ENCODE measurements at places on chromosomes 3 and 15.

GRCh38 chr3:178308771-178309170 lies 227.5 kb upstream of the KCNMB2 start:
- DNase-seq: no peak

DNA sequence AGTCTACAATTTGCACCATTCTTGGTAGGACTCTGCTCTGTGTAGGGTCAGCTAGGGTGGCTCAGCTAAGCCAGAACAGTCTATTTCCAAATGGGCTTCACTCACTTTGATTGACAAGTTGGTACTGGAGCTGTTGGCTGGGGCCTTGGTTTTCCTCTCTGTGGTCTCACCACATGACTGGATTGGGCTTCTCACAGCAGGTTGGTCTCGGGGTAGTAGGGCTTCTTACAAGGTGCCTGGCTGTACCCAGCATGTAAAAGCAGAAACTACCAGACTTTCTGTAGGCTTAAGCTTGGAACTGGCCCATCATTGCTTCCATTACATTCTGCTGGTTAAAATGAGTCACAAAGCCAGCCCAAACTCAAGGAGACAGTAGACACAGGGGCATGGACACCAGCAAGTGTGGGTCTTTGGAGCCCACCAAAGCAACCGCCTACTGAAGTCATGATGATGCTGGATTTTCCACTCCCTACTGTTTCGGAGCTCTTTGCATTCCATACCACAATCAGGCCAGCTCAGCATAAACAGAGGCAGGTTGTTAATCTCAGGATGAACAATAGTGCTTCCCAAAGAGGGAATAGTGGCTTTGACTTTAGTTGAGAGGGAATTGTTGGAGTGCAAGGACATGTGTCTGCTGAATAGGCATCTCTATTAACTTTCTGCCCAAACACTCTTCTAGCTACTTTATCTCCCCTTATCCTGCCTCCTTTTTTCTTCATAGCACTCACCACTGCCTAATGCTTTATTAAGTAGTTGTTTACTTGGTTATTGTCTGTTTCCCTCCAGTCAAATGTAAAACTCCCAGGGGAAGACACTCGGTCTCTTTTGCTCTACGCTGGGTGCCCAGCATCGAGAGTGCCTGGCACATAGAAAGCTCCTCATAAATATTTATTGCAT lies 78.0 kb upstream of the RARB start:
- DNase-seq: no peak

GRCh38 chr15:28113394-28114113 lies 14.4 kb upstream of the OCA2 start:
- DNase-seq: no peak

- no peak for DNase-seq
Measured at GRCh38 chr3:101518421-101518871, 5.4 kb upstream of the SENP7 start.

- no peak for DNase-seq
Measured at GRCh38 chr15:67082007-67082536, 16.7 kb downstream of the SMAD3 start.

GRCh38 chr15:71485094-71485693 lies 325.2 kb upstream of the NR2E3 start:
- no peak for DNase-seq

- no peak for DNase-seq
Measured at GRCh38 chr15:74050556-74051234, 31.7 kb downstream of the GOLGA6A start.

DNA sequence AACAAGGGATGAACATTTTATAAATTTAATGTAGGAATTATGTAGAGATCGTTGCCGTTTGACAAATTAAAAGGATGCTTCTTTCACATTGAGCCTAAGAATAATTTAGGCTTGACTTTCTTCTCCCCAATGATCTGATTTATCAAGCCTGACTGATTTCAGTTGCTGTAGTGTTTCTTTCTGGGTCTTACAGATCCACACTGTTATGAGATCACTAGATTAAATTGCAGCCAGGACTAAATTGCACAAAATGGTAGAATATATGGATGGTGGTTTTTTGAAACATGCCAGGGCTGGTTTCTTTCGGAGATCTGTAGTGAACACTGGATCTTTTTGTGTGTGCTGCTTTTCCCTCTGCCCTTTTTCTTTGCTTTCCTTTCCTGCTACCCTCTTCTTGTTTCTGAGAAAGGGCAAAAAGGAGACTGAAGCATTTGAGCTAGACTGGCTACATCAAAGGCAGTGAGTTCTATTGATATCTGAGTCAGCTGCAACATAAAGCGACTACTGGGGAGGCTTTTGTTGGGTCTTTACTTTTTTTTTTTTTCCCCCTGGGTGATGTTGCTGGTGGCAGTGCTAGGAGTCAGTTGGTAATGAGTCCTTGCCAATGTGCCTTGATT lies 83.0 kb downstream of the AKAP13 start:
- DNase-seq: no peak

GRCh38 chr3:189744235-189744634 lies 113.0 kb downstream of the TP63 start:
- DNase-seq: no peak

DNA sequence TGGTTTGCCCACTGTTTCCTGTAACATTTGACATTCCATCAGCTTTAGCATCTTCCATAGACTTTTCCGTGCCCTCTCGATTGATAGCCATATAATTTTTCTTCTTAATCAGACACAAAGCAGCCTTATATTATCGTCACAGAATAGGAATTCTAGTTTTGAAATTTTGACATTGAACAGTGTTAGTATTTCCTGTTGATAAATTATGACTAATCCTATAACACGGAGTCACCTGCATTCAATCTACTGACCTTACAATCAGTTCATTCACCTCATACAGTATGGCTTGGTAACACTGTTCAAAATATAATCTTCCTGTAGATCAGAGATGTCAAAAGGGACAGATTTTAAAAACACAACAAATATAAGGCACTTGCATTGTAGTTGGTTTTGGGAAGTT lies 423.7 kb downstream of the C3orf38 start:
- no peak for DNase-seq

GRCh38 chr15:27725731-27726130 lies 373.4 kb downstream of the OCA2 start:
- DNase-seq: no peak

- DNase-seq: no peak
Measured at GRCh38 chr15:74028646-74029045, 34.1 kb downstream of the PML start.

DNA sequence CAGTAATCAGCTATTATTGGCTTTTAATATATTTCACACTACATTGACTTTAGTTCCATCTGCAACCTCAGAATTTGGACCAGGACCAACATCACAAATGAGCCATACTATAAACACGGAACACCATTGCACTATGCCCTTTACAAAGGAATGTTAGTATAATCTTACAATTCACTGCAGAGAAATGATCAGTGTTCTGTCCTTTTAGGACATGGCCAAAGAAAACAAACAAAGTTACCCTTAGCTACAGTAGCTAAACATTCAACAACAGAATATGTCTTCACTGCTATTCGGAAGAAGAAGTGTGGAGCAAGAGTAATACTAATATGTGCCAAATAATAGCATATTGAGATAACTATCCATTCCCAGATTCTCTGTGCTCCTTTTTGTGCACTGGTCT lies 90.4 kb downstream of the NAALADL2 start:
- no peak for DNase-seq

DNA sequence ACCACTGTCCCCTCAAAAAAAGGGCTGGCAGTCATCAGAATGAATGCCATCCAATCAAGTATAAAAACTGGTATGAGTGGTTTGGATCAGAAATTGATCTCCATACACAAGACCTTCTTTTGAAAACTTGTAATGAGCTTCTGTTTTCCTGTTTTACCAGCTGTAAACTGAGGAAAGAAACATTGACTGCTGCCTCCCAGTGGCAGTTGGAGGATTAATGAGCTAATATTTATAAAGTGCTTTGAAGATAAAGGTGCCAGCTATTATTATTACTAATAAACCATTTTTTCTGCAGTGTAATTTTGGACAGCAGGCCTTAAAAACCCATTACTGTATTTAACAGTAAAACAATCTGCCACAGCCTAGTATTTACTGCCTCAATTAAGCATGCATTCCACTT lies 11.4 kb downstream of the CHL1 start:
- no peak for DNase-seq

- DNase-seq: no peak
Measured at GRCh38 chr3:56409790-56410189, 58.5 kb downstream of the ERC2 start.

GRCh38 chr3:16741103-16741758 lies 136.0 kb upstream of the DAZL start:
- DNase-seq: no peak

DNA sequence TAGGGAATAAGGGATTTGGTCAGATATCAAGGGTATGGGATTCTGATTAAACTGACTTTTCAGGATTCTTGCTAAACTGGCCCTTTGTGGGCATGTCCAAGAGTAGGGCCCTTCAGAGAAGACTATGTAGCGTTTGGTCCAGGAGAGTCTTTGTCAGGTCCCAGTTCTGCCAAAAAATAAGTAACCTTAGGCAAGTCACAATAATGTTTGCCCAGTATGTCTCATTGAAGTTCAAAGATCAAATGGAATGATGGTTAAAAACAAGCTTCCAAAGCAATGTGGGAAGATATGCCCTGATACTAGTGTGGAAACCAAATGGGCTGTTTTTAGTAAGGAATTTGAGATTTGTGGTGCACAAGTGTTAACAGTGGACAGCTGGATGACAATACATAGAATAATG lies 454.4 kb downstream of the WDR72 start:
- no peak for DNase-seq

GRCh38 chr3:29823233-29823632 lies 542.4 kb downstream of the RBMS3 start:
- no peak for DNase-seq

DNA sequence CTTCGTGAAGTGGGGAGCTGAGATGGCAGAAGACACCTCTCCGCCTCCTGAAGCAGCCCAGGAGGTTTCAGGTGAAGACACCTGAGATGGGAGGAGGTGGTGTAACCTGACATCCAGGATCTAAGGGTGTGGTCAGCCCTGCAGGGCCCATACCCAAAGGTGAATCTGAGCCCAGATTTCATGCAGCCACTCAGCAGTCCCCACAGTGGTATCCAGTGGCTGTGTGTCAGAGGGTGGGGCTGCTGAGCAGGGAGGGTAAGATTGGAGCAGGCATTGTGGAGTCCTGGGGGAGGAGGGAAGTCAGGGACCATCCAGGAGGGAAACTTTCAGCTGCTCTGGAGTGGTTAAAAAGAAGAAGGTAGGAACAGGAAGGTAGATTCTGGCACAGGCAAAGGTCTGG lies 46.0 kb upstream of the SMAD6 start:
- DNase-seq: no peak

DNA sequence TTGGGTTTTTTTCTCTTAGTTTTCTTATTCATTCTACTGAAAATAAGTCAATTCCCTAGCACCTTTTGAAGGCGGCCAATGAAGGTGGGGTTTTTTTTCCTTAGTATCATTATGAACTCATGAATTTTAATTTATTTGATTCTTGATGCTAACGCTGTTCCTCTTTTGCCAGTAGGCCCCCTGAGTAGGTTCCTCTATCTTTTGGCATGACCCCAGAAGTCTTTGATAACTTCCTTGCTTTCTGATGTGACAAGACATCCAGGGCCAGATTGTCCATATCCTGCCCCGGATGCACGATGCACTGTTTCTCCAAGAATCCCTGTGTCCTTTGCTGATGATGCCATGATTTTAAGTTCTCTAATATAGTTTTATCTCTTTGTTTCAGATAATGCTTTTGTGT lies 20.6 kb downstream of the LRRK1 start:
- no peak for DNase-seq

- peak; percentile 41 for DNase-seq
Measured at GRCh38 chr15:57866149-57866736, 159.7 kb downstream of the POLR2M start.

- no peak for DNase-seq
Measured at GRCh38 chr3:35565048-35565447, 74.3 kb upstream of the ARPP21 start.

DNA sequence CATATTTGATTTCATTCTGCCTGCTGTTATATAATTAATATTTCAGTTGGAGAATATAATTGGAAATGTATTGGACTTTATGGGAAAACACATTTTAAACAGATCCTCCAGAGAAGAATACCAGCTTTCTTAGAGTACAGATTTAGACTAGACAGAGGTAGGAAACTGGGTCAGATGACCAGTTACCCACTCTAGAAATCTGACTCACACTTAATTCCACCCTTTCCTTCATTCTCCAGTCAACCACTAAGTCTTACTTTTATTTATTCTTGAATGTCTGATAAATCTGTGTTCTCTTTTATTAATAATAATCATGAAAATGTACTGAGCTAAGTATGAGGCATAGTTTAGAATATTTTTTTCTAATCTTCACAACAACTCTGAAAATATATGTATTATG lies 110.7 kb downstream of the LRRC49 start:
- no peak for DNase-seq

GRCh38 chr3:127445581-127446343 lies 144.8 kb downstream of the TPRA1 start:
- DNase-seq: peak; percentile 21

- DNase-seq: no peak
Measured at GRCh38 chr15:47407692-47408091, 309.6 kb upstream of the SEMA6D start.

GRCh38 chr3:110752307-110752706 lies 319.3 kb upstream of the NECTIN3 start:
- DNase-seq: no peak

- DNase-seq: no peak
Measured at GRCh38 chr3:169764312-169764881, 463 bp downstream of the TERC start.
